Natural killer cell treated with Interleukin-12 subunit alpha and Interleukin-12 subunit beta and Interleukin-15 and Interleukin-18, amount 100 ng/mL, for 72 hours (primary cell): ENCODE measurements at places on chromosomes 11 and 22.

- DNase-seq: no peak
Measured at GRCh38 chr11:112453601-112454577, 193.2 kb upstream of the PLET1 start.

- peak; percentile 90 for DNase-seq
Measured at GRCh38 chr11:61971248-61972111, 4.0 kb upstream of the FTH1 start.

DNA sequence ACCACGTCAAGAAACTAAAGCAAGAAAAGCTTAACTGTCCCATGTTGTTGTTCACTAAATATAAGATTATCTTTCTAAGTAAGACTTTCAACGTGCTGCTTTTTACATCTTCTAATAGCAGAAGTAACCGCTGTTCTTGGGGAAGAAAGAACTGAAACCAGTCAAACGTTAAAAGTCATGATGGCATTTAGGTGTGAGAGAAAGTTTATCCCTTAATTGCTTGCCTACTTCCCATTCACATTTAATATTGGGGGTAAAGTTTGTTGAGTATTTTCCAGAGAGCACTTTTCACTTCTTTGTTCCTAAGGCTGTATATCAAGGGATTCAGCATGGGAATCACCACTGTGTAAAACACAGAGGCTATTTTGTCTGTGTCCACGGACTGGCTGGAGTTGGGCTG is 970 bp downstream of the OR5B21 start:
- no peak for DNase-seq

- no peak for DNase-seq
Measured at GRCh38 chr22:29689880-29690213, 30.0 kb upstream of the CABP7 start.

DNA sequence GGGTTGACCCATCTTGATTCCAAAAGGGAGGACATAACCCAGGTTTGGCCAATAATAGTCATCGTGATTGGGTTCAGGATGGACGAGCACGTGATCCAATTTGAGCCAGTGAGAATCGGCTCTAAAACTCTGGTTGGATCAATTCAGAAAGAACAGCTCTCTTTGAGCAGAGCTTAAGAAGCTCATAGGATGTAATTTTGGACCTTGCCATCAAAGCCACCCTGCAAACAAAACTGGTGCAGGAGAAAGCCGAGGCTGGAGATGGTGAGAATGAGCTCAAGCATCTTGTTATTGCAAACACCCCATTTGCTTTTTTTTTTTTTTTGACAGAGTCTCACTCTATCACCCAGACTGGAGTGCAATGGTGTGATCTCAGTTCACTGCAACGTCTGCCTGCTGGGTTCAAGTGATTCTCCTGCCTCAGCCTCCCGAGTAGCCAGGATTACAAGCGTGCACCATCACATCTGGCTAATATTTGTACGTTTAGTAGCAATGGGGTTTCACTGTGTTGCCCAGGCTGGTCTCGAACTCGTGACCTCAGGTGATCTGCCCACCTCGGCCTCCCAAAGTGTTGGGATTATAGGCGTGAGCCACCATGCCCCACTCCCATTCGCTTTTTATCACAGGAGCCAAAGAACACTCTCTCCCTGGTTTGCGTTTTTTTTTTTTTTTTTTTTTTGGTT is 13.8 kb upstream of the MIAT start:
- DNase-seq: no peak

DNA sequence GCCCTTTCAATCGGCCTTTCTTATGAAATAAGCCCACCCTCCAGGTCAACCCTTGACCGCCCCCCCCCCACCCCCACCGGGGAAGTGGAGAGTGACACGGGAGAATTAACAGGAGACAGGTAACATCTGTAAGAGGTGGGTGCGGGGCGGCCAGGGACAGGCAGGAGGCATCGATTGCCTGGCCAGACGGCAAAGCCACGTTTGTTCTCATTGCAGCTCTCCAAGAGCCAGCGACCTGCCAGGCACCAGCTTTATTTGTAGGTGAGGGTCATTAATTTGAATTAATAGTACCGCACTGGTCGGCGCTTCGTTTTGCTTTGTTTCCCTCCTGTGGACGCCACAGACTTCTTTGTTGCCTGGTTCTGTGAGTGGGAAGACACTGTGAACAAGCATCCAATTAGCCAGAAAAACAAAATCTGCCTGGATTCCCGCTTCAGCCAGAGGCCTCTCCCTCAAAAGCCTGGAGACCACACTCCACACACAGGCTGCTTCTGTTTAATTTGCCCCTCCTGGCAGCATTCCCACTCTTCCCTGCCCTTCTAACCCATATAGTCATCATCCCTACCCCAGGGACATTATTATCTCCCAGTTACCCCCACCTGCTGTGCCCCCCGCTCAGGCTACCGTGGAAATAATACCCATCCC is 104.5 kb upstream of the OPCML start:
- DNase-seq: no peak

DNA sequence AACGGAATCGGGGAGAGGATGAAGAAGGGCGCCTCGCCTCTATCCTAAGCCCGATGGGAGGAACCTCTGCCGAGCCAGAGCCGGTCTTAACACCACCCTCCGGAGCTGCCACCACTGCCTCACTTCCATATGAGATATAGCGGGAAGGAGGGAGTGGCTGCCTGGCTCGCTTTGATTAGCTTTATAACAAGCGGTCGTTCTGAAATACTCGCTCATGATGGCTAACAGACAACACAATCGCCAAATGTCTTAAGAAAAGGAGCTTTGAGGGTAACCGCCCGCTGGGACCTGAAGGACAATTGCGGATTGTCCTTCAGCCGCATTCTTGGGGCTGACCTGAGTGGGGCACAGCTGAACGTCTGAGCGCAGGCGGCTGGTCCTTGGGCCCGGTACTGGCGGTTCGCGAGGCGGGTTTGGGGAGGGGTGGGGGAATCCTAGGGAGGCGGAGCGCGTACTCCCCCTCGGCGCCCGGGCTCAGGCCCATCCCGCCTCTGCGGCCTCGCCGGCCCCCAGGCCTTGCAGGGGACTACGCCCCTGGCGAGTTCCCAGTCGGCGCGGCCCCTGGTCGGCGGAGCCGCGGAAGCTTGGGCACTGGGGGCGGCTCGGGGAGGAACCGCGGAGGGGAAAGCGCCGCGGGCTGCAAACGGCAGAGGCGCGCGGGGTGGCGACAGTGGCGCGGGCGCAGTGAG is at the start of gene PLAAT5:
Gene PLAAT5 (minus strand): TSS at position 617 of the 689 bp plus-strand sequence. CDS start 133 bp downstream, at position 484.
- DNase-seq: peak; percentile 63

DNA sequence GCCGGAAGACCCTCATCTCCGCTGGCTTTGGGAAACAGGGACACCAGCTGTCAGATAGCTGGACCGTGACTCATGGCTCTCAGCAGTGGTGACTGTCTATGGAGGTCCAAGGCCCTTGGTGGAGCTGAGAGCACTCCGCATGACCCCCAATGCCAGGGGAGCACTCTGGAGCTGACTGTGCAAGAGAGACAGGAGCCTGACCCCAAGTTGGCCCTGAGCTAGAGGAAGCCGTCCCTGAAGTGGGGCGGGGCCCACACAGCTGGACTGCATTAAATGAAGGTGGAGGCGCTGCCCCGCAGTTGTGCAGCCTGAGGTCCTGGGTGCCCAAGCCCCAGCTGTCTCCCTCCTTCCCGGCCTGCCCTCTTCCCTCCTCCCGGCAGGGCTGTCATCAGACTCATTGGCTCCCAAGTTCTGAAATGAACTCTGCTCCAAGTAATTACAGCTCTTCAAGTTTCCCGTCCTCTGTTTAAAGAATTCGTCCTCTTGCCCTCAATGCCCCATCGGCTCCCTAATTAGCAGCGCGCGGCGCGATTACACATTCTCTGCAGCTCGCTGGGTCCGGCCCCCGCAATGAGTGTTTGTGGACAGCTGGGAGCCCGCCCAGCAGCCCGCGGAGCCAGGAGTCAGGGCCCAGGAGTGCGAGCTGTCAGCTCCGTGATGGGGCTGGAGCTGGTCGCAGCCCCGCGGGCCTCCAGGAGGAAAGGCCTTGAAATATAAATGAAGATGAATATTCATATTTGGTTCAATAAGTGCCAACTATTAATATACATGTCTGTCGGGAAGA is 93.2 kb upstream of the LMO1 start:
- no peak for DNase-seq

DNA sequence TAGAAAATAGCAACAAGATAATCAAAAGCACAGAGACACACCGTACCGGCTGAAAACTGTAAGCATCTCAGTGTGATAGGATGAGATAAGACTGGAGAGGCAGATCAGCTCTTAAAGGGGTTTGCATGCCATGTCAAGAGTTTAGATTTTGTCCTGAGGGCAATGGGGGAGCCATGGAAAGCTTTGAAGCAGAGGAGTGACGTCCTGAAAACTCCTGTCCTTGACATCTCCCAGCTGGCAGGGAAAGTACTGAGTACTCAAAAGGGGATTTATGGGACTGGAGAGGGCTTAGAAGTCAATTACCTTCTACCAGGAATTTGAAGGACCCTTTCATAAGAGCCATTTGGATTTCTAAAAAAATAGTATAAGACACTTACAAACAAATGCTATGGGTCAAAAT is 420.5 kb upstream of the NARS2 start:
- no peak for DNase-seq

GRCh38 chr11:12241401-12241800 is 131.0 kb downstream of the MICAL2 start:
- no peak for DNase-seq

- no peak for DNase-seq
Measured at GRCh38 chr11:47280860-47281259, 10.9 kb downstream of the MADD start.

DNA sequence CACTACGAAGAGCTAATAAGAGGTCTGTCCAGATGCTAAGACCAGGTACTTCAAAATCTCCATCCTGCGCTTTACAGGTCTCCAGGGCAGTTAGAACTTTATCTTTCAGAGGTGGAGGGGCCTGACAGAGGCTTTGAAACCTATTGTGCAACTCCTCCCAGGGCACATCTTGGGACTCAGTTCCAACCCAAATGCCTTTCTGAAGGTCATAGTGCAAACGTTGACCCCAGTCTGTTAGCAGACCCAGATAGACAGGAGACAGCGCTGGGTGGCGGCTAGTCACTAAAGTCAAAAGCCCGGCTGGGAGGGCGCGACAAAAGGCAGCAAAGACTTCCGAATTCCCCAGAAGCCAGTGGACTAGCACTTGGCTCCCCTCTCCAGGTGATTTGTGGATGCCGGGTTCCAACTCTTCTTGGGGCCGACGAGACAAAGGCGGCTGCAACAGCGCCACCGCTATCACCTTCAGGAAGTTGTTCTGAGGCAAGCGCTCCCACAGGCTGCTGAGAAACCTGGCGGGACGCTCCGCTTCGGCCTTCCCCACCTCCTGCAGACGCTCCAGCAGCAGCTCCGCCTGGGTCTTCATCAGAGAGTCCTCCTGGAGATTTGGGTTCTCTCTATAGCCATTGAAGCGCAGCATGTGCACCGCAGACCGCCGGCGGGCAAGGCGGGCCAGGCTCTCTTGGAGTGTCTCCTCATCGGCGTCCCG is 728 bp downstream of the FANCF start:
- DNase-seq: peak; percentile 73
